ENCODE measurements at places on chromosomes 6 and 20. TPM values are rescaled to one million over a fixed set of nuclear protein-coding genes. Genes with fewer than 3 reads are reported as not detected.

- no peak for DNase-seq
Measured at GRCh38 chr20:21516861-21517565, 3.1 kb upstream of the NKX2-2 start.

Gene FBXO9
- total RNA-seq, result 78.8 TPM

GRCh38 chr20:46545077-46545826 lies 5.2 kb downstream of the OCSTAMP start:
- DNase-seq, result no peak

DNA sequence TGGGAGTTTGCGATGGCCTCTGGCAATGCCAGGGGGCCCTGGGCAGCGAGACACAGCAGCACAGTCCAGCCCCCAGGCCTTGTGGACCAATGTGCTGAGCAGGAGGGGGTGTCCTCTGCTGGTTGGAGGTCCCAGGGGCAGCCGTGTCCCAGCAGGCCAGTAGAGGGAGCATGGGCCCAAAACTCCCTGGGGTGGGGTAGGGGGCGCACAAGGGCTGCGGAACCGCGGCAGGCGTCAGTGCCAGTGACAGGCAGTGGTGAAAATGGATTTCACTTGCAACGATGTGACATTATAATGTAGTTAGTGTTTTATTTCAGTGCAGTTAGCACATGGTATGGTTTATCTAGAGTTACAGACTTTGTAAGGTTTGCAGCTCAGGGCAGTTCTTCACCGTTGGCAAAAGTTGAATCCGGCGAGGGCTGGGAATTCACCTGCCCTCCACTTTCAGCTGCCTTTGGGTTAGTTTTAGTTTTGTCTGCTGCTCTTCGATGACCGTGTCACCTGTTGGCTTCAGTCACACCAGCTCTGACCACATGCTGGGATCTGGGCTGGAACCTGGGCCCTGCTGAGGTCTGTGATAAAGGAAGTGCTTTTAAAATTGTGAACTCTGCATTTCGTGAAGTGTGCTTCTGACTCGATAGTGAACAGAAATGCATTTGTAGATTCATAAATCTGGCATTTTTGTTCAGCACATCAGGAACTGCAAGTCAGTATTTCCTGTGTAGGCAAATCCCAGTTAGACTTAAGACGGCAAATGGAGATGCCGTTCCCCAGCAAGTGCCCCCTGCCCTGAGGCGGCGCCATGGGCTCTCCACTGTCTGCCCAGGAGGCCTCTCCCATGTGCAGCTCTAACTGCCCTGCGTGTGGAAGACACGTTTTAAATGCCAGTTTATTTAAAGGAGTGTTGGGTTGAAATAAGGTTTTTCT lies 46.8 kb downstream of the PYGB start:
- DNase-seq, result no peak

Gene POPDC3
- 3.4 TPM for total RNA-seq
